ENCODE measurements at places on chromosomes 13 and 19. TPM values are rescaled to one million over a fixed set of nuclear protein-coding genes. Genes with fewer than 3 reads are reported as not detected.
A peak's percentile ranks its signal among the peaks of the same experiment; 100 is the strongest.

- no peak overlapping the region for H3K4me3 ChIP-seq
- no peak overlapping the region for H3K27ac ChIP-seq
- no peak for DNase-seq
- H3K4me1 ChIP-seq = no peaks in the 10 kb centered on the region
Measured at GRCh38 chr13:67696775-67697174, 466.6 kb upstream of the PCDH9 start.

DNA sequence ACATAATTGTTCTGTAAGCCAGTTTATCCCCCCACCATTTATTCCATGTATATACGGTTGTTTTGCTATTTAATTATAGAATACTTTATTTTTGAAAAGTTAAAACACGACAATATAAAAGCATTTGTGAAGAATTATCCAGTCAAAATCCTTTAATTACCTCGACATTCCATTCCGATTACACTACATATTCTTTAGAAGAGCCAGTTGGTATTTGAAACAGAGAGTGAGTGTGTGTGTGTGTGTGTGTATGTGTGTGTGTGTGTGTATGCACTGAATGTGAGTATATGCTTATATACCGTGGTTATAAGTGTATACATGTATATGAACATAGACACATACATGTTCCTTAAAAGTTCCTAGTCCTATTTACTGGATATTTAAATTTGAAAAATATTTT lies 87.8 kb upstream of the KLF5 start:
- H3K36me3 ChIP-seq = no peaks in the 10 kb centered on the region
- no peak overlapping the region for H3K4me3 ChIP-seq
- H3K4me1 ChIP-seq = no peaks in the 10 kb centered on the region
- H3K27ac ChIP-seq = no peak overlapping the region
- H3K27me3 ChIP-seq = no peaks in the 10 kb centered on the region

DNA sequence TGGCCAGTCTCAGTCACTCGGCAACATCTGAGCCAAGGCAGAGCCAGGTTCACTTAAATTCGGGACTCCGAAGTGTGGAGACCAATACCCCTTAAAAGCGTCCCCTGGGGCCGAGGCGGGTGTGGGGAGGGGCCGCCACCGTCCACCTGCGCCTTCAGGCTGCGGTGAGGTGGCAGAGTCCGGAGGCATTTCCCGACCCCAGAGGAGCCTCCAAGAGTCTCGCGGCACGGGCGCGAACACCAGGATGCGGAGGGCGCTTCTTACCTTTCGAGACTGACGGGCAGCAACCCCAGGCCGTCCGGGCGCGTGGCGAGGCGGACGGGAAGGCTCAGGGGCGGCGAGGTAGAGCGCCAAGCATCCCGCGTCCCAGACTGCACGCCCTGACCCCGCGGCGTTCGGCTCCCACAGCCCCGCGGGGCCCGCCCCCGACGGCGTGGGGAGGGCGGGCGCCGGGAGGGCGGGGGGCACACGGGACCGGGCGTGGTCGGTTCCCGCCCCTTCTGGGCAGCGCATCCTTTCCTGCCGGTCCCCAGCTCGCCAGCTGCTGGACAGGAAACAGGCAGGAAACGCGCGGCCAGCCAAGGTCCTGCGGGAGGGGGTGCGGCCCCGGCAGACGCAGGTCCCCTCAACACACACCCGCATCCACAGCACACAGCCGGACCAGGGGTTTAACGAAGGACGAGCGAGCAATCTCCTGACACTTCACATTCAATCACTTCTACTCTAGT lies at the start of gene THSD1:
THSD1 (minus strand) TSS at position 406 of the 728 bp plus-strand sequence. CDS start 3,572 bp downstream, outside the sequence.
- peaks cover 5% of the 10 kb centered on the region for H3K36me3 ChIP-seq
- H3K27ac ChIP-seq = no peak within 1 kb of the TSS
- H3K4me1 ChIP-seq = no peaks in the 10 kb centered on the region
- DNase-seq = peak; percentile 53

- no peak for DNase-seq
- peaks cover 5% of the 10 kb centered on the region for H3K27me3 ChIP-seq
- peaks cover 5% of the 10 kb centered on the region for H3K4me1 ChIP-seq
- H3K36me3 ChIP-seq = peaks cover 12% of the 10 kb centered on the region
- peak overlapping the region; percentile 82 for H3K27ac ChIP-seq
Measured at GRCh38 chr13:20566468-20566897, 474 bp upstream of the IFT88 start.

- H3K4me1 ChIP-seq = no peaks in the 10 kb centered on the region
- peaks cover 5% of the 10 kb centered on the region for H3K36me3 ChIP-seq
- DNase-seq = no peak
- peaks cover 2% of the 10 kb centered on the region for H3K27me3 ChIP-seq
- H3K4me3 ChIP-seq = no peak overlapping the region
- H3K27ac ChIP-seq = no peak overlapping the region
Measured at GRCh38 chr13:67101730-67102467, 128.2 kb downstream of the PCDH9 start.

- no peaks in the 10 kb centered on the region for H3K27me3 ChIP-seq
- H3K4me1 ChIP-seq = no peaks in the 10 kb centered on the region
- DNase-seq = no peak
- no peak overlapping the region for H3K27ac ChIP-seq
- no peak overlapping the region for H3K4me3 ChIP-seq
Measured at GRCh38 chr19:15042003-15042402, 7.3 kb upstream of the CASP14 start.

DNA sequence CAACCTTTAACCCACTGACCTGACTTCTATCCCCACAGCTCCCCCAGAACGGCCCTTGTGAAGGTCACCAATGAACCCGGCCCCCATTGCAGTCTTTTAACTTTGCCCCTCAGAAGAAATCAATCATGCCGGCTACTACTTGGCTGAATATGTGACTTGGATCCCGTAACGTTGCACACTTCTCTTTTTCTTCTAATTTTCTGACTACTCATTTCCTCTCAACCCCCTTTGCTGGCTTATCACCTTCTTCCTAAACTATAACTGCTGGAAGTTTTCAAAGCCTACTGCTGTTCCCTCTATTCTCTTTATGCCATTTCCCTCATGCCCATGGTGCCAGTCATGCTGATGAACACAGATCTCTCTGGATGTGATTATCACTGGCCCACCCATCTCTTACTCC lies 367.6 kb downstream of the DNAJC15 start:
- peaks cover 6% of the 10 kb centered on the region for H3K4me1 ChIP-seq
- no peak overlapping the region for H3K4me3 ChIP-seq
- no peaks in the 10 kb centered on the region for H3K36me3 ChIP-seq
- no peak overlapping the region for H3K27ac ChIP-seq
- DNase-seq = no peak

DNA sequence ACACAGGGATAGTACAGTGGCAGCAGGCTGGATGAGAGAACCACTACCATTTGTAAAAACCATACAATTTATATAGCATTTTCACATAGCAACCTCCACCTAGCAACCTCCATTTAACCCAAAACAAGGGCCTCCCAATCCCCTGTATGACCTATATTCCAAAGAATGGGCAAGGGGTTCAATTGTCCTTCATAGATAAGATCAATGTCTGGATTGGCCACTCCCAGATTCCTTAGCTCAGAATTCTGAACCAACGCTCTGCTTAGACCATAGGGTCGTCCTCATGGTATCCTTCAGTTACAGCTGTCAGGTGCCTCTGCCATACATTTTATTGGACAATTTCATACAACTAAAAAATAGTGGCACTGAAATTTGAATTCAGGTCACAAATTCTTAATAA lies 166.2 kb downstream of the KCTD12 start:
- no peak for DNase-seq
- no peaks in the 10 kb centered on the region for H3K27me3 ChIP-seq
- H3K4me3 ChIP-seq = no peak overlapping the region
- H3K4me1 ChIP-seq = no peaks in the 10 kb centered on the region
- H3K36me3 ChIP-seq = no peaks in the 10 kb centered on the region

DNA sequence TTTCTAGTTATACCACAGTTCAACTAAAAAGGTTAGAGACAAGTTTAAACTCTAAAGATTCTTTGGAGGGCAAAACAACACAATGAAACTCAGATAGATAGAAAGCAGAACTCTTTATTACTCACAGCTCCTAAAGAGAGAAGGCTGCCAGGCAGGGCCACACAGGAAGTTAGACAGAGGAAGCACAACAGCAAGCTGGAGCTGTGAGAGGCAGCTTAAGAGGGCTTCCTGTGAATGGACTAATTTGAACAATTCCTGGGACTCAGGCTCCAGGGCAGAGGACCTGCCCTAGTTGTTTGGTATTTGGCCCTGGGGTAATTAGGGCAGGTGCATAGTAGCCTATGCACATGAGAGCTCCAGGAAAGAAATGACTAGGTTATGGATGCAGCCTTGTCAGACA lies 803.6 kb downstream of the DIAPH3 start:
- no peaks in the 10 kb centered on the region for H3K27me3 ChIP-seq
- DNase-seq = no peak
- H3K4me1 ChIP-seq = peaks cover 7% of the 10 kb centered on the region
- H3K36me3 ChIP-seq = no peaks in the 10 kb centered on the region

DNA sequence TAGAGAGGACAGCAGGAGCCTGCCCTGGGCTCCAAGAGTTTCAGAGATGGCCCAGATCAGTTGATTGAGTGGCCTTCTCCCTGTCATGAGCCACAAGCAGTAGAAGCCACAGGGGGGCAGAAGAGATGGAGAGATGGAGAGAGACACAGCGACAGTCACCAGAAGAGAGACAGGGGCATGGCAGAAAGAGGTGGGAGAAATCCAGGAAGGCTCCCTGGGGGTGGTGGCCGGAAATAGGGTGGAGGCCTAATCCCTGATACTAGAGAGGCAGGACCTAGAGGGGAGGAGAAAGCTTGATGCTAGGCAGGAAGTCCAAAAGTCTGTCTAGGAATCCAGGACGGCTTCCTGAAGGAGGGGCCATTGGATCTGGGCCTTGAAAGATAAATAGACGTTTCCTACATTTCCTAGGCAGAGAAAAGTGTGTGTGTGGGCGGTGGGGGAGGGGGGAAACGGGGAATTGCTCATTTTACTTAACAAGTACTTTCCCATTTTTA lies 9.6 kb upstream of the TPM4 start:
- no peak overlapping the region for H3K4me3 ChIP-seq
- H3K27me3 ChIP-seq = peaks cover 6% of the 10 kb centered on the region
- DNase-seq = no peak

GRCh38 chr13:97848886-97849285 lies 104.6 kb upstream of the IPO5 start:
- H3K36me3 ChIP-seq = no peaks in the 10 kb centered on the region
- H3K27ac ChIP-seq = no peak overlapping the region
- DNase-seq = no peak
- no peaks in the 10 kb centered on the region for H3K4me1 ChIP-seq

- peaks cover 7% of the 10 kb centered on the region for H3K4me1 ChIP-seq
- H3K4me3 ChIP-seq = no peak overlapping the region
- H3K36me3 ChIP-seq = peaks cover 4% of the 10 kb centered on the region
- DNase-seq = no peak
- no peaks in the 10 kb centered on the region for H3K27me3 ChIP-seq
Measured at GRCh38 chr13:83815598-83815997, 66.7 kb downstream of the SLITRK1 start.

DNA sequence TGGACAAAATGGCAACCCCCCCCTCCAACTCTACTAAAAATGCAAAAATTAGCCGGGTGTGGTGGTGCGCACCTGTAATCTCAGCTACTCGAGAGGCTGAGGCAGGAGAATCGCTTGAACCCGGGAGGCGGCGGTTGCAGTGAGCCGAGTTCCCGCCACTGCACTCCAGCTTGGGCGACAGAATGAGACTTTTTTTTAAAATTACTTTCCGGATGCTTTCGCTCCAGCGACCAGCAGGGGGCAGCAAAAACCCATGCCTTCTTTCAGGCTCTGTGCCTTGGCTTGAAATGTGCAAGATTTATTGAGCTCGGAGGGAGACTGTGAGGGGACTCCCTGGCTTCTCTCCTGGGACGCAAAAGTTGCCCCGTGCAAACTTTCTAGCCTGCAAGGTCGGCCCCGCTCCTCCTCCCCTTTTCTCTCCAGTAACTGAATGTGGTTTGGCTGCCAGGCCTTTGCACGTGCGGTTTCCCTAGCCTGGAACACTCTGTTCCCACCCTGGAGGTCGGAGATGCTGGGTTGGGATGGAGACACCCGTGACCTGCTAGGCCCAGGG lies 61.4 kb upstream of the NFIC start:
- no peak overlapping the region for H3K4me3 ChIP-seq
- DNase-seq = peak; percentile 82
- H3K4me1 ChIP-seq = no peaks in the 10 kb centered on the region
- no peaks in the 10 kb centered on the region for H3K36me3 ChIP-seq
- no peak overlapping the region for H3K27ac ChIP-seq

GRCh38 chr13:30572859-30573275 lies 44.9 kb upstream of the USPL1 start:
- no peaks in the 10 kb centered on the region for H3K27me3 ChIP-seq

- H3K27me3 ChIP-seq = peaks cover 2% of the 10 kb centered on the region
- H3K27ac ChIP-seq = no peak overlapping the region
- H3K36me3 ChIP-seq = no peaks in the 10 kb centered on the region
- peaks cover 9% of the 10 kb centered on the region for H3K4me1 ChIP-seq
- no peak overlapping the region for H3K4me3 ChIP-seq
- DNase-seq = no peak
Measured at GRCh38 chr13:99307648-99308339, 595 bp upstream of the GPR183 start.

- H3K4me3 ChIP-seq = no peak overlapping the region
- H3K36me3 ChIP-seq = no peaks in the 10 kb centered on the region
- H3K4me1 ChIP-seq = no peaks in the 10 kb centered on the region
Measured at GRCh38 chr13:85241060-85241459, 558.2 kb downstream of the SLITRK6 start.

- DNase-seq = no peak
- peaks cover 4% of the 10 kb centered on the region for H3K4me1 ChIP-seq
- H3K27me3 ChIP-seq = peaks cover 6% of the 10 kb centered on the region
- H3K4me3 ChIP-seq = no peak overlapping the region
Measured at GRCh38 chr19:34732612-34733211, 1.3 kb upstream of the ZNF181 start.

DNA sequence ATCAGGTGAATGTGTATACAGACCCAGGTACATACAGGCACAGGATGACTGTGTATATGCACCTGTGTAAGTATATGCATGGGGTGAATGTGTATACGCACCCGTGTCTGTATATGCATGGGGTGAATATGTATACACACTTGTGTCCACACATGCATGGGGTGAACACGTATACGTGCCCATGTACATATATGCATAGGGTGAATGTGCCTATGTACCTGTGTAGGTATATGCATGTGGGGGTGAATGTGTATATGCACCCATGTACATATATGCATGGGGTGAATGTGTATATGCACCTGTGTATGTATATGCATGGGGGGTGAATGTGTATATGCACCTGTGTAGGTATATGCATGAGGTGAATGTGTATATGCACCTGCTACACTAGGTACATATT lies 6.9 kb upstream of the ANGPTL8 start:
- H3K27me3 ChIP-seq = no peaks in the 10 kb centered on the region
- no peak overlapping the region for H3K4me3 ChIP-seq
- peaks cover 9% of the 10 kb centered on the region for H3K36me3 ChIP-seq
- H3K27ac ChIP-seq = no peak overlapping the region

- H3K27me3 ChIP-seq = peaks cover 16% of the 10 kb centered on the region
- peak overlapping the region; percentile 64 for H3K27ac ChIP-seq
- peak; percentile 94 for DNase-seq
- no peaks in the 10 kb centered on the region for H3K4me1 ChIP-seq
- H3K4me3 ChIP-seq = peak overlapping the region; percentile 91
- no peaks in the 10 kb centered on the region for H3K36me3 ChIP-seq
Measured at GRCh38 chr19:35557539-35558399, 5.7 kb downstream of the ATP4A start.

TNFSF11 gene
- total RNA-seq = not detected

EPS8L1 gene
- total RNA-seq = 114 TPM

MEIOSIN gene
- not detected for total RNA-seq

ZNF667 gene
- total RNA-seq = 6.0 TPM

ADAMTSL5 gene
- 0.83 TPM for total RNA-seq

TIMM13 gene
- total RNA-seq = 91.5 TPM

HDGFL2 gene
- total RNA-seq = 118 TPM

SIGLECL1 gene
- not detected for total RNA-seq
